ENCODE measurements at places on chromosomes 2 and 18.

- DNase-seq = no peak
These were observed 324.1 kb downstream of the LPIN1 start for GRCh38 chr2:12070581-12070980.

GRCh38 chr2:127743477-127744026 lies 42.3 kb downstream of the SFT2D3 start:
- DNase-seq = no peak

- DNase-seq = no peak
These were observed 28.9 kb upstream of the IER3IP1 start for GRCh38 chr18:47204908-47205522.

DNA sequence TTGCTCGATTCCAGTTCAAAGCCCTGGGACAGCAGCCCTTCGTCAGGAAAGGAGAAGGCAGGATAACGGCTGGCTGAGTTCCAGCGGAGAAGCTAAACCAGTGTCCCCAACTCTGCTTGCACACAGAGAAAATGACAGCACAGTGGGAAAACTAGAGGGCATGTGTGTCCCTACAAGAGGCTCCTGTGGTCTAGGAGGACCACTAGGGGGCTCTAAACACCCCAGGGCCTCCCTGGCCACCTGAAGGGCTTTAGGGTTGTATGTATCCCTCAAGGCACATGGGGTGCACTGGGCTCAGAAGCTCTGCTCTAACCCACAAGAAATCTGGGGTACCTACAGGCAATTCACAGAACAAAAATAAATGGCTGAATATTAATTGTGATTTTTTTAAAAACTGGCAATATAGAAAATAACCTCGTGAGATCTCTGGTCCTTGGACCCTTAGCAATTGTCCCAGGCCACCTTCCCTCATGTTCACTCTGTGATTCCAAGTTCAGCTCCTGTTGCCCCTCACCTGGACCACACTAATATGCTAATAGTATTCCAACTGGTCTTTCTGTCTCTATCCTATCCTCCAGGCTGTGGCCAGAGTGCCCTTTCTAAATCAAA lies 17.5 kb downstream of the STAT1 start:
- peak; percentile 41 for DNase-seq

DNA sequence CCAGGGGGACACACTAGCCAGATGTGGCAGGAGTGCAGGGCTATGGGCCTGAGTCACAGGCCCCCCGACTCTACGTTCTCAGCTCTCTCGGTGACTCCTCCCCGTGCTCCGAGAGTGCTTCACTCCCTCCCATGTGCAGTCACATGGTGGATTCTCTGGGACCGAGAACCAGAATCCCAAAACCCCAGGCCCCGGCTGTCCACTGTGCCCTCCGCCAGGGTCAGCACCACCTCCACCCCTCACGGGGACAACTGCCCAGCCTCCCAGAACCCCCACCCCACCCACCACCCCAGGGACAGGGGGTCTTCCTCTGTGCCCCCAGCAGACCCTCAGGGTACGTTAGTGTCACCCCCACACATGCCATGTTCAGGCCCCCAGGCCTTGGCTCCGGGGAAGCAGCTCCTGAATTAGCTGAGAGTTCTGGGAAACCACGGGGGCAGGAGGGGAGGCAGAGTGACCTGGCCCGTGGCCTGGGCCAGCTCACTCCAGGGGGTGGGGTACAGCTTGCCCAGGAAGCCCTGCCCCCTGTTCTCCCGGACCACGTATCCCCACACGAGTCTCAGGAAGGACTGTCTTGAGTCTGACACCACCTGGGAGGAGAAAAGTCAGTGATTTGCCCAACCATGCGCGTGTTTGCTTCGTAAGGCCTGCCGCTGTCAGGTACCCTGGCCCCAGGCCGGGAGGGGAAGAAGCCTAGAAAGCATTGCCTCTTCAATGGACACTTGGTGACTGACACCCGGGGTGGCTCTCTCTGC lies 4.4 kb downstream of the RAMP1 start:
- DNase-seq = no peak

GRCh38 chr18:26470011-26470637 lies 78.2 kb downstream of the KCTD1 start:
- DNase-seq = no peak

GRCh38 chr2:11343650-11344341 lies 640 bp downstream of the ROCK2 start:
- DNase-seq = peak; percentile 84
